Lower lobe of right lung (tissue), 2 donors: ENCODE measurements at places on chromosomes 4 and X.

GRCh38 chrX:153984351-153985178 lies 12.0 kb downstream of the TMEM187 start:
- H3K4me3 ChIP-seq, result no peak overlapping the region
- H3K36me3 ChIP-seq, result no peaks in the 10 kb centered on the region
- peaks cover 13% of the 10 kb centered on the region for H3K4me1 ChIP-seq
- H3K27me3 ChIP-seq, result no peaks in the 10 kb centered on the region
- peak overlapping the region; percentile 83 for H3K27ac ChIP-seq

- DNase-seq, result no peak
- H3K27ac ChIP-seq, result no peak overlapping the region
- no peaks in the 10 kb centered on the region for H3K36me3 ChIP-seq
- H3K4me1 ChIP-seq, result peaks cover 18% of the 10 kb centered on the region
Measured at GRCh38 chrX:374596-374995, 12.1 kb downstream of the PPP2R3B start.

GRCh38 chrX:135923353-135923752 lies 29.8 kb downstream of the SAGE1 start:
- DNase-seq, result no peak
- no peak overlapping the region for H3K4me3 ChIP-seq
- H3K27me3 ChIP-seq, result no peaks in the 10 kb centered on the region
- no peaks in the 10 kb centered on the region for H3K4me1 ChIP-seq
- H3K36me3 ChIP-seq, result no peaks in the 10 kb centered on the region

- peaks cover 81% of the 10 kb centered on the region for H3K27me3 ChIP-seq
- no peak overlapping the region for H3K4me3 ChIP-seq
- no peaks in the 10 kb centered on the region for H3K36me3 ChIP-seq
- no peaks in the 10 kb centered on the region for H3K4me1 ChIP-seq
- no peak for DNase-seq
Measured at GRCh38 chrX:119997570-119997969, 54.0 kb upstream of the NKAP start.

DNA sequence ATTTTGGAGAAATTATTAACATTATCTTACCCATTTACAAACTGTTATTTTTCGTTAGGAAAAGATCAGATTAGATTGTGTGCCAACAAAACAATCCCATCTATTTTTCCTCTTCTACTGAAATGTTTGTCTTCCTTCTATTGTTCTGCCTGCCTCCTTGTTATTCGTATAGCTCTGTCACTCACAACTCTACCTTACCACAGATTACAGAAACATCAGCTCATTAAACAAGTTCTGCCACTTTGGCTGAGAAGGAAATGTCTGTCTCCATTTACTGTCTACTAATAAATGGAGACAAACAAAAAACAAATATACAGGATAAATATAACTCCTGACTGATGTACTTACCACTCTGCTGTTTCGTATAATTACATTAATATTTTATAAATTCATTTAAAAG lies 211.4 kb downstream of the ENOX2 start:
- no peaks in the 10 kb centered on the region for H3K4me1 ChIP-seq
- no peak overlapping the region for H3K4me3 ChIP-seq
- no peak for DNase-seq
- no peaks in the 10 kb centered on the region for H3K27me3 ChIP-seq
- H3K36me3 ChIP-seq, result no peaks in the 10 kb centered on the region
- H3K27ac ChIP-seq, result no peak overlapping the region

DNA sequence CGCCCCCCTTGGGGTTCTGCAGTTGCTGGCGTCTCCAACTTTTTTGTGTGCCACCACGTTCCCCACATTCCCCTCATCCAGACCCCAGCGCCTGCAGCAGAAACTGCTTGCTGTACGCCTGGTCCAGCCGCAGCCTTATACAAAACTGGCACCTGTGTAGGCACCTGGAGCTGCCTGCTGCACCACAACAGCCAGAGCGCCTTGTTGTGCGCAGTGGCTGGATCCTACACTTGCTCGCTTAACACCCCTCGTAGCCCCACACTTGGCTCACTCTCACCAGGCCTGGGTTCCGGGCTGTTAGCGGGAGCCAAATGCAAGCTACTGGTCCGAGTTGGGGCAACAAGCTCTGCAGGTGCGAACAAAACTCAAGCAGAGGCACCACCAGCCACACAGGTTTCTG lies 136.8 kb downstream of the TECRL start:
- DNase-seq, result no peak
- no peaks in the 10 kb centered on the region for H3K36me3 ChIP-seq
- H3K27me3 ChIP-seq, result no peaks in the 10 kb centered on the region
- H3K27ac ChIP-seq, result no peak overlapping the region

DNA sequence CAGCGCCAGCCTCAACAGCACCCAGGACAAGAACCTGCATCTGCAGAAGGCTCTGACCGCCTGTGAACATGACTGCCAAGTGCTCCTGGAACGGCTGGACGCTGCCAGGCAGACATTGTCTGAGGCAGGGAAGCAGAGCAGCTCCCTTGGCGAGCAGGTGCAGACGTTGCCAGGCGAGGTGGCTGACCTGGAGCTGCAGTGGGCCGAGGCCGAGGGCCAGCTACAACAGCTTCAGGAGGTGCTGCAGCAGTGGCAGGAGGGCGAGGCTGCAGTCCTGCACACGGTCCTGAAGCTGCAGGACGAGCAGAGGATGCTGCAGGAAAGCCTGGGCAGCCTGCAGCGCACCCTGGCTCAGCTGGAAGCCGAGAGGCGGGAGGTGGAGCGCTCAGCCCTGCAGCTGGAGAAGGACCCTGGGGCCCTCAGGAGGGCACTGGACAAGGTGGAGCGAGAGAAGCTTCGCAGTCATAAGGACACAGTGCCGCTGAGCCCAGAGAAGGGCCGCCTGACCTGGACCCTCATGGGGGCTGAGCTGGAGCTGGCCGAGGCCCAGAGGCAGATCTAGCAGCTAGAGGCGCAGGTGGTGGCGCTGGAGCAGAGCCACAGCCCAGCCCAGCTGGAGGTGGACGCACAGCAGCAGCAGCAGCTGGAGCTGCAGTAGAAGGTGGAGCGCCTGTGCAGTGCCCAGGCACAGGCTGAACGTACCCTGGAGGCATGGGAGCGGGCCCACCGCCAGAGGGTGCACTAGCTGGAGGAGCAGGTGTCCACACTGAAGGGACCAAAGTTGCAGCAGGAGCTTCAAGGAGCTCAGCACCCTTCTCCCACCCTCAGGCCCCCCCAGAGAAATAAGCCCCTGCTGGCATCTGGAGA lies 16.4 kb downstream of the SMIM10L2A start:
- H3K27ac ChIP-seq, result no peak overlapping the region
- H3K36me3 ChIP-seq, result no peaks in the 10 kb centered on the region

DNA sequence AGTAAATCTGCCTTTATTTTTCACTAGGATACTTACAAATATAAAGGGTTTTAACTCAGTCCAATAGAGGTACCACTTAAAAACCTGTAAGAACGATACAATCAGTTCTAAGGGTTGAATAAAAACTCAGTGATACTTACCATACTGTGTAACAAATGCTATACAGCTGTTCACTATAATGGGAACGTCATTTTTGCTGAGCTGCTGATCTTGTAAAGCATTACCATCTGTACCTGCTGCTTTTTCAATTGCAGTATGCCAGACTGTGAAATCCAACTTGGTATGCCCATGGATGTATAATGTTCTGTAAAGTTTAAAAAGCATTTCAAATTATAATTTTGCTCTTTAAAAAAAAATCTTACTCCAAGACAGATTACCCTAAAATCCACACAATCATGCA lies 111.2 kb downstream of the ARAP2 start:
- no peak overlapping the region for H3K4me3 ChIP-seq
- peaks cover 7% of the 10 kb centered on the region for H3K36me3 ChIP-seq
- H3K27ac ChIP-seq, result no peak overlapping the region
- H3K27me3 ChIP-seq, result no peaks in the 10 kb centered on the region

GRCh38 chr4:30172416-30172815 lies 547.8 kb upstream of the PCDH7 start:
- no peak overlapping the region for H3K27ac ChIP-seq
- no peaks in the 10 kb centered on the region for H3K27me3 ChIP-seq
- no peak for DNase-seq
- H3K36me3 ChIP-seq, result no peaks in the 10 kb centered on the region

DNA sequence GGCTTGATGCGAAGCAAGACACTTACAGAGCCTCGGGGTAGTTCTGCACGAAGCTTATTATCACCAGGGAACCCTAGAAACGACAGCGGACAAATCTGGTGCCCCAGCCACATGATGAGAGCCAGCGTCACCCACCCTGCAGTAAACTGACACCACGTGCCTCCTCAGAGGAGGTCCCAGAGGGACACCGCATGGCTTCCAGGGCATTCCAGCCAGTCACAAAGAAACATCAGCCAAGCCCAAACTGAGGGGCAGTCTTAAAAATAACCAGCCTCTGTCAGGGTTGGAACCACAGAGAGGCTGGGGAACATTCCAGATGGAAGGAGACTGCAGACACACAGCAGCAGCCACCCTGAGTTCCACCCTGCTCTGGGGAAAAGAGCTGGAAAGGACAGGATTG lies 36.6 kb upstream of the HGFAC start:
- H3K4me3 ChIP-seq, result no peak overlapping the region
- H3K4me1 ChIP-seq, result peaks cover 16% of the 10 kb centered on the region
- DNase-seq, result no peak

- no peaks in the 10 kb centered on the region for H3K27me3 ChIP-seq
- DNase-seq, result no peak
- H3K4me1 ChIP-seq, result no peaks in the 10 kb centered on the region
- no peak overlapping the region for H3K27ac ChIP-seq
- H3K4me3 ChIP-seq, result no peak overlapping the region
Measured at GRCh38 chr4:152089584-152089983, 328.8 kb upstream of the GATB start.

DNA sequence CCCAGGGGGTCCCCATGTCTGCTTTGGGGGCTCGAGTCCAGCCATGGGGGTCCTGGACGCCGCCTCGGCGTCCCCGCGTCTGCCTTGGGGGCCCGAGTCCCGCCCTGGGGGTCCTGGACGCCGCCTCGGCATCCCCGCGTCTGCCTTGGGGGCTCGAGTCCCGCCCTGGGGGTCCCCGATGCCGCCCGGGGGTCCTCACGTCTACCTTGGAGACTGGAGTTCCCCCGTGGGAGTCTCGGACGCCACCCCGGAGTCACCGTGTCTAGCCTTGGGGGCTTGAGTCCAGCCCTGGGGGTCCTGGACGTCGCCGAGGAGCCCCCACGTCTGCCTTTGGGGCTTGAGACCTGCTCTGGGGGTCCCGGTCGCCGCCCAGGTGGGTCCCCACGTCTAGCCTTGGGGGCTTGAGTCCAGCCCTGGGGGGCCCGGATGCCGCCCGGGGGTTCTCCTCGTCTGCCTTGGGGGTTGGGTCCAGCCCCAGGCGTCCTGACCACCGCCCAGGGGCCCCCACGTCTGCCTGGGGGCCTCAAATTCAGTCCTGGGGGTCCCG lies 1.1 kb upstream of the GTPBP6 start:
- peaks cover 13% of the 10 kb centered on the region for H3K4me1 ChIP-seq
- H3K27me3 ChIP-seq, result no peaks in the 10 kb centered on the region
- peak overlapping the region; percentile 86 for H3K4me3 ChIP-seq
- peak; percentile 67 for DNase-seq
- peak overlapping the region; percentile 88 for H3K27ac ChIP-seq
- H3K36me3 ChIP-seq, result peaks cover 15% of the 10 kb centered on the region

DNA sequence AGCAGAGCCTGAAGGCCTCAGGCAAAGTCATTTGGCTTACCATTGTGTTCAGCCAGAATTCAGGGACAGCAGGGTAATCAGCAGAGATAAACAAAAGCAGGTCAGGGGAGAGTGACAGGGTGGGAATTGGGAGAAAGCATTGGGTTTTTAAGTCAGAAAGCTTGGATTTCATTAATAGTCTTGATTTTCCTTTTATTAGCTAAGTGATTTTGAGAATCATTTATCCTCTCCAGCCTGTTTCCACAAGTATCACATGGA lies 410.1 kb downstream of the HNRNPD start:
- no peak overlapping the region for H3K27ac ChIP-seq
- DNase-seq, result no peak
- H3K4me3 ChIP-seq, result no peak overlapping the region
- no peaks in the 10 kb centered on the region for H3K36me3 ChIP-seq
- no peaks in the 10 kb centered on the region for H3K4me1 ChIP-seq
- H3K27me3 ChIP-seq, result no peaks in the 10 kb centered on the region

DNA sequence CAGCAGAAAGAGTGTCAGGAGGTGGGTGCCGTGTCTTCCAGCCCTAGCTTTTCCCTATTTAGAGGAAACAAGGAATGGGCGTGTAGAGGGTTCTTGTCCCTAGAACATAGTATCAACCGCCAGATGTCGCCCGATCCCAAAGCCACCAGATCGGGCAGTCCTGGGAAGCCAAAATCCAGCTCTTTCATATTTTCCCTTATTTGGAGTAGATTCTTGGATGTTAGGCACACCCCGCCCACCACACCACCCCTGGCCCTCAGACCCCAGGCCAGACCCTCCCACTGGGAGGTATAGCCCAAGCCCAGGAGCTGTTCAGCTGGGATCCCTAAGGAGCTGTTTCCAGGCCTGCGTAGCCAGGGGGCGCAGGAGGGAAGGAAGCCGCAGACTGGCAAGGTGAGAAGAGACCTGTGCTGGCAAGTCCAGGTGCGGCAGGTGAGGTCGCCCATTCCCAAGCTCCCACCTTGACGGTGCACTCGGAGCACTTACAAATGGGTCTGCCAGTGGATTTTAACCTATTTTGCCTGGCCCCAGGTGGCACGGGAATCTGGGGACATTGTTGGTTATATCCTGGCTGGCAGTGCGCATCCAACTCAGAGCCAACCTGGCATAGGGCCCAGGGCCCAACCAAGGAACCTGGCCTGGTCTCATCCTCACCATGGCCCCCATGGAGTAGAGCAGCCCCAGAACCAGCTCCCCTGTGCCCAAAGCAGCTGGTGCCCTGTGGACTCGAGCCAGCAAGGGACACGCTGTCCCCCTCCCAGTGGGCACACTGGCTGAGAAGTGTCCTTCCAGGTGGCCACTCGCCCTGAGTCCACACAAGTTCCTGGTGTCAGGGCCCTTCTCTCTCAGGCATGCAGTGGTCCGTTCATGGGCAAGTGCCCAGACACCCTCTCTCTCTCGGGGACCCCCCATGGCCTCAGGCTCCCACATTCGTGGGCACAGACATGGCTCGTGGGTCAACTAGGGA lies 811 bp downstream of the FLNA start:
- H3K27me3 ChIP-seq, result no peaks in the 10 kb centered on the region
- no peaks in the 10 kb centered on the region for H3K36me3 ChIP-seq
- H3K27ac ChIP-seq, result peak overlapping the region; percentile 65
- peaks cover 38% of the 10 kb centered on the region for H3K4me1 ChIP-seq

- H3K27ac ChIP-seq, result no peak overlapping the region
- DNase-seq, result no peak
- no peaks in the 10 kb centered on the region for H3K4me1 ChIP-seq
- no peaks in the 10 kb centered on the region for H3K36me3 ChIP-seq
Measured at GRCh38 chr4:95563638-95564337, 15.0 kb upstream of the UNC5C start.

DNA sequence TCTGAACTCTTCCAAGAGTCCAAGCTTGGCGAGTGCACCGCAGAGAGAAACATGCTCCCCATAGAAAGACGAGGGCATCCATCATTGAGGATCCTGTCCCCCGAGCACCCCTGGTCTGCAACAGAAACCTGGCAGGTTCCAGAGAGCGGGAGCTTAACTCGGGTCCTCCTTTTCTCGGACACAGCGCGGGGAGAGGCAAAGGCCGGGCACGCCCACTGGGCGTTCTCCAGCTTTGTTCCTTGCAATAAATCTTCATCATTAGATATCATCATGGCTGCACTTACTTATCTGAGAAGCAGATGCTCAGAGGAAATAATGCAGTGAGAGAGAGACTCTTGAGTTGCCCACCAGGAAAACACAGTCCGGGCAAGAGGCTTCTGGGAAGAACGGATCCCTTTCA lies 90.1 kb upstream of the PSAPL1 start:
- H3K27ac ChIP-seq, result no peak overlapping the region
- no peaks in the 10 kb centered on the region for H3K36me3 ChIP-seq
- DNase-seq, result no peak
- H3K4me1 ChIP-seq, result no peaks in the 10 kb centered on the region
- H3K27me3 ChIP-seq, result peaks cover 21% of the 10 kb centered on the region
- H3K4me3 ChIP-seq, result no peak overlapping the region

GRCh38 chr4:53520116-53520515 lies 71.2 kb downstream of the LNX1 start:
- DNase-seq, result no peak
- no peak overlapping the region for H3K27ac ChIP-seq
- H3K27me3 ChIP-seq, result no peaks in the 10 kb centered on the region
- no peaks in the 10 kb centered on the region for H3K4me1 ChIP-seq
